ENCODE measurements at places on chromosomes 7 and 10.
A peak's percentile ranks its signal among the peaks of the same experiment; 100 is the strongest.

DNA sequence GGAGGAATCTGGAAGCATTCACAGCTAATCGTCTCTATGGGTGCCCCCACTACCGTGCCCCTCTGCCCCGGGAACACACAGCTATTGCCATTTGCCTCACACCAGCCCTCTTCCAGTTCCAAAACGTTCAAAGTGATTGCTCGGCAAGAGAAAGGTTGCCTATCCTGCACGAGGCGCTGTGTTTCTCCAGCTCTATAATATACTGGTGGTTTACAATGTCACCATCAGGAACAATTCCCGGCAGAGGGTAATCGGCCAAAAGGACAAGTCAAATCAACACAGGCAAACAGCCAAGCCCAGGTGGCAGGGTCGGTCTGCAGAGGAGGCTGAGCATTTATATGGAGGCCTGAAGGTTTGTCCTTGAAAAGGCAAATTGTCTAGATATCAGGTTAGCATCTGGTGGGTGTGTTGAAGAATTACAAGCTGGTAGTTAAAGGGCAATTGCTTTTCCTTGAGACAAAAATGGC, 29.2 kb upstream of the TNS3 start:
- no peak for DNase-seq

DNA sequence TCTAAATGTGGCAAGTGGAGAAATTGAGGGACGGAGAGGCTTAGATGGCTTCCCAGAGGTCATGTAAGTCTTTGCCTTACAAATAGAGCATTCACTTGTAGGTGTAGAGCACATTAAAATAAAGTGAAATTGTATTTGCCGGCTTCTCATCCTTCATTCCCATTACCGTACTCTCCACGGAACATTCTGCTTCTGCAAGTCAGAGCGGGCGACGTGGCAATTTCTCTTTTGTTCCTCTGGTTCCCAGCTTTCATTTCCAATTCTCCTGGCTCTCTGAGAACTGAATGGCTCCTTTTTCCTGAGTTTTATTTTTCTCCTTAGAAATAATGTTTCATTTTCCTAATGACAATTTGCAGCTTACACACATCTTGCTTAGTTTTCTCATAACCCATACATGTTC, 51.3 kb upstream of the PFKP start:
- no peak for DNase-seq

GRCh38 chr10:77274046-77274795, 363.4 kb downstream of the KCNMA1 start:
- no peak for DNase-seq

DNA sequence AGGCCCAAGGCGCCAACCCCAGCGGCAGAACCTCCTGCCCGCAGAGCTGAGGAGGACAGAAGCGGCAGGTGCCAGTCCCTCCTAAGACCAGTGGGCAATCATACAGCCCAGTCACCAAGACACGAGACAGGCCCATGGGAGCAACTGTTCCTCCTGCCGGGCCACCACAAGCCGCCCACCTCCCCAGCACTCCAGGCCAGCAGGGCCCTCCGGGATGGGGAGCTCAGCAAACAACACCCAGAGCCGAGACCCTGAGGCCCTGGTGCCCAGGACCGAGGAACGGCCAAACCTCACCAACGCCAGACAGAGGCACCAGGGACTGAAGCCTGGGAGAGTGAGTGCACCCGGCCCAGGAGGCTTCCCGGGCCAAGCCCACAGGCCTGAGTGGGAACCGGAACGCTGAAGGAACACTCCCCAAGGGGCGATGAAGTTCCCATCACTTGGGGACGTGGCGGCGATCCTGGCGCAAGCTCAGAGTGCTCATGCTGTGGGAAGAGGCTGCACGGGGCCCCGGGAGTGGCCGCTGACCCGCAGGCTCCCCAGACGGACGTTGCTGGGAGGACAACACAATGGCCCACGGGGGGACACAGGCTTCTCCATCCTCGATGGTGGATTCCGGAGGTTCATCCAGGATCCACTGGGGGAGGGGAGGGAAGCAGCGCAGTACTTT, 35.1 kb downstream of the GPER1 start:
- no peak for DNase-seq

GRCh38 chr10:127497685-127498084, 51.4 kb upstream of the NPS start:
- no peak for DNase-seq

DNA sequence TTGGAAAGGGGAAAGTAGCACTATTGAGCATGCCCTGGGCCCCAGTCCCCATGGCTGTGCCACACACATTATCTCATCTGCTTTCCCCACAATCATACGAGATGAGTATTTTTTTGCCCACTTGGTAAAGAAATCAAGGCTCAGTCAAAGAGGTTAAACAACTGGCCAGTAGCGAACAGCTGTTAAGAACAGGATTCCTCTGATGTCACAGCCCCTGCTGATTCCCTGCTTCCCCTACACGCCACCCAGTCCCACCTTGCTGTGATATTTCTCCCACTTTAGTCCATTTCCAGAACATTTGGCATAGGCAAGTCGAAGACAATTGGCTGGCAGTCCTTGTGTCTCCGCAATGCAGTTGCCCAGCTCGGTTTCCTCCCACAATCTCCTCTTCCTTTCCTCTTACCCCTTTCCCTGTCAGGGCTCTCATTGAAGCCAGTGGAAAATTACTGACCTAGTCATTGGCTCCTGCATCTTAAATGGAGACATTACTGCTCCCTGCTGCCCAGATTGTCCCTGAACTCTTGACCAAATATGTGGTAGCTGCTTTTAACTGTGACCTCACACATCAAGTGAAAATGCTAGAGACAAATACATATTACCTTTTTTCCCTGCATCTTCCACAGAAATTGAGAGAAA, 56.5 kb upstream of the EEPD1 start:
- no peak for DNase-seq

- DNase-seq = no peak
These were observed 578 bp downstream of the CACUL1 start for GRCh38 chr10:118754229-118754555.

DNA sequence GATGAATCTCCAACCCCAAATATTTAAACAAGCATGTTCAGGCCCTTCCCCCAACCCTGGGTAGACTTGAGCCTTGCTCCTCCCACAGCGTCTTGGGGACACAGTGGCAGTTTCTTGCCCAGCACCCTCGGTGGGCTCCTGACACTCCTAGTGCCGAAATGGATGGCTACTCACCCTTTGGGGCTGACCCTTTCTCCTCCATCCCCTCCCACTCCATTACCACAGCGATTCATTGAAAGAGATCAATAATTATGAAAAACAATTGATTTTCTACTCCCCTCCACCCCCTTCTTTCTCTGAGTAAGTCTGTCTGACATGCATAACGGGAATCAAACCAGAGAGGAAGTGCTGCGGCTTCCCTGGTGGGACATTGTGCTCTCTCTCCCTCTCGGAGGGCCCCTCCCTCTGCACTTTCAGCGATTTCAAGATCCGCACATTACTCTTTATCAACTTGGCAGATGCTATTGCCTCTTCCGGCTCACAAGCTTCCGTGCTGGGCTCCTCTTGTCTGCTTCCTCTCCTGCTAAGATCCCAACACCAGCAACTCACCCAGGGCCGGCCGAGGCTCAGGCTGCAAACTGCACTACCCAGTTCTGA, 79.0 kb upstream of the PLXNA4 start:
- peak; percentile 51 for DNase-seq
